Fibroblast of skin of left quadriceps (primary cell): ENCODE measurements at places on chromosomes 7 and 10.

DNA sequence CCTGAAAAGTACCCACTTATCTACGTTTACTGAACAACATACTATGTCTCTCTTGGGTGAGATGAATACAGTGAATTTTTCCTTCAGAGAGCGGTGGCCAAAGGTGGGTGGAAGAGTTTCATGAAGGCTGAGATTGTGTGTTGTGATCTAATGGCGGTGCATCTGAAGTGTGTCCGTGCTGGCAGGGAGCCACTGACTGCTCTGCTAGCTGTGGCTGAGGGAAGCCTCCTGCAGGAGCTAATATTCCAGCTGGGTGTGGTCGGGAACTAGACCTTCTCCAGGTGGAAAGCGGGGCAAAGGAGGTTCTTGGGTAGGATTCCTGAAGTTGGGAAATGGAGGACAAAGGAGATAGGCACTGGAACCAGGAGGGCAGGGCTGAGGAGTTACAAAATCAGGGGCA, 69.2 kb upstream of the GRB10 start:
- DNase-seq: no peak

DNA sequence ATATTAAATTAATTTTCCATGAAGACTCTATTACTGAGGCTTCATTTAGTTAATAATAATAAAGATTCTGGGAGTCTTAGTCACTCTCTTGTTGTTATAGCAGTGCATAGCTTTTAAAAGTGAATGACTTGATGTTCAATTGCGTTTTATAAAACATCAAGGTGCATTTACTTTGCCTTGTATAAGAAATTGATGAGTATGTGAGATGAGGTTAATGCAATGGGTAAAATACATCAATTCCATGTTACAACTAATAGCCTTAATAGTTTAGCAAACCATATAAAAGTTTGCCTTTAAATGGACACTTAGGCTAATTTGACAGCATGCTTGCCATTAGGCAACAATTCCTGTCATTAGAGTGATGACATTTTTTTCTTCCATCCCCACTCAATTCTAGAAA, 173.6 kb upstream of the TEX47 start:
- DNase-seq: no peak

GRCh38 chr10:53598914-53599313, 826.3 kb upstream of the MBL2 start:
- no peak for DNase-seq

GRCh38 chr10:111076682-111077478, at the start of gene ADRA2A:
ADRA2A (plus strand) TSS chr10:111077029; CDS start chr10:111077997, 968 bp downstream.
- peak; percentile 3 for DNase-seq

GRCh38 chr7:1523844-1524243, 6.7 kb upstream of the MAFK start:
- DNase-seq: no peak

- no peak for DNase-seq
Observed at GRCh38 chr10:28355376-28355775, 52.5 kb upstream of the MPP7 start.

GRCh38 chr10:89097226-89097625, 106.6 kb downstream of the FAS start:
- no peak for DNase-seq

DNA sequence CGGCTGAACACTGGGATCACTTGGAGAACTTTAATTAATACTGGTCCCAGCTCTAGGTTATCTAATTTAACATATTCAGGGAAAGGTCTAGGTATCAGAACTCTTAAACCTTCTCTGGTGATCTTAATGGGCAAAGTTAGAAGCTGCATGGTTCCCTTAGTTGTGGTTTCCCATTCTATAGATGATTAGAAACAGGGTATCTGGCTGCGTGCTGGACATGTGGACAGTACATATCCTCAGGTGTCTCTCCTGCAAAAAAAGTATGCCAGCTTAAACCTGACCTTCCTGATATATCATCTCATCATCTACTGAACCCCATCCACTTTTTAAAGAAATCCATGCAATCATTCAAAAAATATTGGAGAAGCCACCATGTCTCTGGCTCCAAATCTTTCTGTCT, 284.5 kb upstream of the DKK1 start:
- no peak for DNase-seq

DNA sequence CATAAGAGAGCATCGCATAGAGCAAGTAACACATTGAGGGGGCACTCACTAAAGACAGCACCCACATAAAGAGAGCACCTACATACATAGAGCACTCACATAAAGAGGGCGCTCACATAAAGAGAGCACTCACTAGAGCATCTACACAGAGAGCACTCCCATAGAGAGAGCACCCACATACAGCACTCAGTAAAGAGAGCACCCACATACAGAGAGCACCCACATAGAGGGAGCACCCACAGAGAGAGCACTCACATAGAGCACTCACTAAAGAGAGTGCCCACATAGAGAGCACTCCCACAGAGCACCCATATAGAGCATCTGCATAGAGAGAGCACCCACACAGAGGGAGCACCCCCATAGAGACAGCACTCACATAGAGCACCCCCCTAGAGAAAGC, 47.8 kb downstream of the INSIG1 start:
- DNase-seq: no peak

DNA sequence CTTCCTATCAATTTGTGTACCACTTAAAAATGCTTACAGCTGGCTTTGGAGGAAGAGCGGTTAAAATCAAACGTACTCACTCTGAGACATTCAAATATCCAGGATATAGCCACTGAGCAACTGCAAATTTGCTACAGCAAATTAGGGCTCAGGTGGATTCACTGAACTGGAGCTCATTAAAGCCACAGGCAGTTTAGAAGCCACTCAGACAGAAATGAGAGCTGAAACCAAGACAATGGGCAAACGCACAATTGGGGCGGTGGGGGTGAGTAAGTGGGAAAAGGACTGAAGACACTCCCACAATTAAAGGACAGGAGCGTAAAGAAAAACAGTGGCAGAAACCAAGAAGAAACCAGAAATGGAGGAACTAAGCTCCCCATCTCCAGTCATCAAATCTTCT, 20.5 kb downstream of the MPP7 start:
- DNase-seq: no peak
